ENCODE measurements at places on chromosomes 7 and 10.

GRCh38 chr7:69162931-69163670 is 435.2 kb upstream of the AUTS2 start:
- no peak for DNase-seq

- DNase-seq, result no peak
Observed at GRCh38 chr10:49734676-49735075, 27.4 kb downstream of the OGDHL start.

DNA sequence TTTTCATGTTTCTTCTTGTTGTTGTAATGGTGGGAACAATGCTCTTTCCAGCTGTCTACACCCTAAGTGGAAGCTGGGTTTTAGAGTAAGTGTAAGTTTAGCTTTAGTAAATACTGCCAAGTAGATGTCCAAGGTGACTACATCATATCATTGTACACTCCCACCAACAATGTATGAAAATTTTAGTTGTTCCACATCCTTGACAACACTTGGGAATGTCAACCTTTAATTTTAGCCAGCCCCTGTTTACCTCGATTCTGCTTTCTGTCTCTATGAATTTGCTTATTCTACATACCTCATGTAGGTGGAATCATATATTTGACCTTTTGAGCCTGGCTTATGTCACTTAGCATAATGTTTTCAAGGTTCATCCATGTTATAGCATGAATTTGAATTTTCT is 93.0 kb downstream of the MTPAP start:
- DNase-seq, result no peak

- no peak for DNase-seq
Observed at GRCh38 chr10:61065051-61065450, 121.1 kb upstream of the RHOBTB1 start.

- DNase-seq, result no peak
Observed at GRCh38 chr7:38453168-38453567, 178.0 kb downstream of the AMPH start.

DNA sequence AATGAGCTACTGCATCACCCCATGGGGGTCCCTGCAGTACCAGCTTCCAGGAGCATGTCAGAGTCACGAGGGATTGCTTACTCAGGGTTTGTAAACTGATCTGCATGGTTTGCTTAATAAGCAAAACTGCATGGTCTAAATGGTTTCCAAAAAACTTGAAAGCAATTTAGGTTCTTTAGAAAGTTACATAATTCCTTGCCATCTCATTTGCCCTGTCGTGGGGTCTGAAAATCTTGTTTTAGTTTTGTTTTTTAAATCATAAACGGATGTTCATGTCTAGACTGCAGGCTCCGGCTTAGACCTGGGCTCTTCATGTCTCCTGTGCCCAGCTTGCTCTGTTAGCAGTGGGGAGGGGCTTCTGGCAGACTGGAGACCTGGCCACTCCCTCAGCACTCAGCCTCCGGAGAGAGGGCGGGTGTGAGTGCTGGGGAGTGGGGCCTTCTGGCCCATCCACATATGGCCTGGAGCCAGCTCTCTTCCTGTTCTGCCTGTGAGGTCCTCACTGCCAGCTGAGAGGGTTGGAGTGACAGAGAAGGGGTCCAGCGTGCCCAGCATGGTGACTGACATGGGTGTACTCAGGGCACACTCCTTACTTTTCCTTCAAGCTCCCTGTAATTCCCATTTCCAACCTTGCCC is 17.5 kb downstream of the PRF1 start:
- no peak for DNase-seq

DNA sequence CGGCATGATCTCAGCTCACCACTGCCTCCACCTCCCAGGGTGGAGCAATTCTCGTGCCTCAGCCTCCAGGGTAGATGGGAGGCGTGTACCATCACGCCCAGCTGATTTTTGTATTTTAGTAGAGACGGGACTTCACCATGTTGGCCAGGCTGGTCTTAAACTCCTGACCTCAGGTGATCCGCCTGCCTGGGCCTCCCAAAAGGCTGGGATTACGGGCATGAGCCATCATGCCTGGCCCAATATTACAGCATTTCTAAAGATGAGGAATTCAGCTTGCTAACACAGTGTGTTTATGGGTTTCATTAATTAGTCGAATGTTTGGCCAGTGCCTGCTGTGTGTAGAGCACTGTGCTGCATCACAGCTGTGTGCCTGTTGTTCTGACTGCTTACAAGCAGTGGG is 3.7 kb downstream of the WDR37 start:
- DNase-seq, result no peak

DNA sequence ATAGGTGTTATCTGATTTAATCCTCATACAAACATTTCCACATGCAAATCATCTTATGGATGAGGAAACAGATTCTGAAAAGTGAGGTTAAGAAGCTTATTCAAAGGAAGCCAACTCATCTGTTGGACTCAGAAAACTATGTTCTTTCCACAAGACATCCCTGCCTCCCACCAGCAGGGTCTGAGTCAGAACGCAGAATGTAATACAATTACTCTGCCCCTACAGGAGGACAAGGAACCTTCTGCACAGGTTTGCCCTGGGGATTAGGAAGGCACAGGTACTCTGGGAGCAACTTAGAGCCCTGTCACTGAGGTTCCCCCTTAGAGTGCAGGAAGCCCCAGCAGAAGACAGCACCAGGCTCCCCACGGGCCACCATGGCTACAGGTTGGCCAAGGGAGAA is 255.7 kb downstream of the TNS3 start:
- no peak for DNase-seq

- DNase-seq, result no peak
Observed at GRCh38 chr10:48487244-48487643, 117.6 kb downstream of the ARHGAP22 start.

GRCh38 chr7:35658606-35659201 is 36.2 kb downstream of the HERPUD2 start:
- DNase-seq, result no peak

DNA sequence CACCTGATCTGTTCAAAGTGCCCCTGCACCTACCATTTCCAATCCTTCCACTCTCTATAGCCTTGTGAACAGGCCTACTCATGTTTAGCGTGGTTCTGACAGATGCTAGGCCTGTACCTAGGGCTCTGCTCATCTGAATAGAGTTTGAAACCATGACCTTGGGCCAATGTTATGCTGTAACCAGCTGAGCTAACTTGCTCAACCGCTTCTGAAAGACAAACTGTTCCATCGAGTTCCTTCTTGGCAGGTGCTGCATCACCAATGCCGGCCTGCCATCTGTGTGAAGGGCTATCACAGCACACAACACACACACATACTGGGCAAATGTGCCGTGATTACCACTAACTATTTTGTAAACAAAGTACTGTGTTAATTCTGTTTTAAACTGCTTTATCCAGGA is 419.0 kb upstream of the GALNT17 start:
- DNase-seq, result no peak

DNA sequence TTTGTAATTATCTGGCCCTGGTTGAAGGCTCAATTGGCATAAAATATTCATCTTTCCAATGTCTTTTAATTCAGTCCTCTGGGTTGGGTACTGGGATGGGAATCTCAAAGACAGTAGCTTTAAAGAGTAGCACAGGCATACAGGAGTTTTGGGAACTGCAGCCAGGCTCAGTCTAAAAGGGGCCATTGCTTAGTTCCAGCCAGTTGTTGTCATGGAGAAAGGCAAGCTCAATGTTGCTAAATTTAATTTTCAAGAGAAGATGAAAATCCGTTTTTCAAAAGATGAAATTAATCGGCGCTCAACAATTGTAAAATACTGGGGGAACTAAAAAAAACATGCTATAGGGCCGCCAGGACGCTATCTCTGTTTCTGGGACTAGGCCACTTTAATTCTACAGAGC is 375.1 kb downstream of the PHTF2 start:
- no peak for DNase-seq

DNA sequence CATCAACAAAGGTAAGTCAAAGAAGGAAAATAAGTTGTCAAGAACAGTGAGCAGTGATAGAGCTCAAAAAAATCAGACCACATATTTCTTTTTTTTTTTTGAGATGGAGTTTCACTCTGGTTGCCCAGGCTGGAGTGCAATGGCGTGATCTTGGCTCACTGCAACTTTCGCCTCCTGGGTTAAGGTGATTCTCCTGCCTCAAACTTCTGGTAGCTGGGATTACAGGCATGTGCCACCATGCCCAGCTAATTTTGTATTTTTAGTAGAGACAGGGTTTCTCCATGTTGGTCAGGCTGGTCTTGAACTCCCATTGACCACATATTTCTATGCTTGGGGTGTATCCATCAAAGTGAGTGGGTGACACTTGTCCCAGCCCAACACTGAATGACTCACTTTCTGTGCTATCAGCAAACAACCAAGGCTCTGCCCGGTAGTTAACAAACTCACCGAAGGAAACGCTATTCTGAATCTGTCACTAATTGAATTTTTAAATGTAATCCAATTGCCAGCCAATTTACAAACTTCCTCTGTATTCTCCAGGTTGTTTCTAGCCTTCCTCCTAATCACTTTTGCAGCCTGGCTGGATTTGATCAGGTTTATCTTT is 19.6 kb upstream of the SMNDC1 start:
- DNase-seq, result no peak

- DNase-seq, result no peak
Observed at GRCh38 chr7:47047384-47047783, 534.5 kb downstream of the TNS3 start.

DNA sequence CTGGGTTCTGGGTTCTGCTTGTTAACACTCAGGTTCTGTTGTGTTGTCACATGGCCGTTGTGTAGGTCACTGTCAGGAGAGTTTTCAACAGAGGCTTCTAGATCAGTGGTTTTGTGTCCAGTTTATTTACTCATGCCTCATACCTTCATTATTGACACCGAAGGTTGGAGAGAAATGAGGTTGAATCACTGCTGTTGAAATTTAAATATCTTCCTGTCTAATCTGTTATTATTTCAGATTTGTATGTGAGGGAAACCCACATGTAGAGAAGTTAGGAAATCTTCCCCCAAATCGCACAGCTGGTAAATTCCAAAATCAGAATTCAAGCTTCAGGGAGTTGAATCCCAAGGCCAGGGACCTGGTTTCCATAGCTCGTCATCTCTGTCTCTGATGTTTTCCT is 28.3 kb upstream of the KLF6 start:
- no peak for DNase-seq

- no peak for DNase-seq
Observed at GRCh38 chr10:121113385-121113696, 262.2 kb downstream of the WDR11 start.

DNA sequence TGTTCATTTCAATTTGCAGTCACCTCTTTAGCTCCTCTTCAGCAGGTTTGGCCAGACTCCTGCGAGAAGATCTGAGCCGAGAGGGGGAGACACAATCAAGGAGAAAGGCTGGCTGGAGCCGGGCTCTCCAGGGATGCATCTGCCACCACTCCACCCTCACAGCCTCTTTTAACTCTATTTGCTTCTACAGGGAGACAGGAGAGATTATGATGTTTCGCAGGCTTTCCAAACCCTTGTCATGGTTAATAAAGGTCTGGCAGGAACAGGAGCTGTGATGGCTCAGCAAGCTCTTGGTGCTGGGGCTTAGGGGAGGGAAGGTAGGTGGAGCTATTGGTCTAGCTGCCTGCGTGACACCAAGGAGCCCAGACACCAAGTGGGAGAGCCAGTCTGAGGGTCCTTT is 448.1 kb upstream of the PODXL start:
- no peak for DNase-seq

GRCh38 chr7:99108613-99109012 is 35.3 kb downstream of the SMURF1 start:
- DNase-seq, result no peak

GRCh38 chr10:122248356-122249302 is 22.5 kb upstream of the BTBD16 start:
- DNase-seq, result no peak

GRCh38 chr10:69572159-69573055 is 815 bp downstream of the NEUROG3 start:
- DNase-seq, result no peak

GRCh38 chr10:115093286-115093775 is at the start of gene ATRNL1:
TSS of gene ATRNL1 (plus strand) at chr10:115093365. CDS start at chr10:115093751, 386 bp downstream.
- DNase-seq, result no peak

DNA sequence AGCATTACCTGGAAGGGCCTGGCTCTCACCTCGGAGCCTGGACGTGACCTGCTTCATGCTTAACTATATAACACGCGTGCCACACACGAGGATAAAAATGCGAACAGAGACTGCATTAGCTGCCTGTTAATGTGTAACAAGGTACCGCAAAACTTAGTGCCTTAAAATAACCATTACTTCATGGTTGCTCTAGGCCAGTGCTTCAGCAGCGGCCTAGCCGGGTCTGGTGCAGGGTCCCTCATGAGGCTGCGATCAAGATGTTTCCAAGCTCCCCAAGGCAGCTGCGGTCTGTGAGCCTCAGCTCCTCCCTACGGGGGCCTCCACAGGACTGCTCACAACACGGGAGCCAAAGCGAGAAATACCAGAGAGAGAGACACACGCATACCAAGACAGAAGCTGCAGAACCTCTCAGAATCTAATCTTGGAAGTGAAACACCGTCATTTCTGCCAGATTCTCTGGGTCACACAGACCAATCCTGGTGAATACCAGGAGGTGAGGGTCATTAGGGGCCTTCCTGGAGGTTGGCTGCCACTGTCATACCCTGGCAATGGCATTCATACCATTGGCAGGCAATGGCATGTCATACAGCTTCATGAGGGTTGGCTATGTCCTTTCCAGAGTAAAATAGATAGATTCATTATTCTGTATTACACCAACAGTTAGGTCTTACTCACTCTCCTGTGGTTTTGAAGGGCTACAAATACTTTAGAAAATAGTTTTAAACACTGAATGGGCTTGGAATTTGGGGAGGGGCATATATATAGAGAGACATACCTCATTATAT is 94.5 kb downstream of the HIPK2 start:
- DNase-seq, result no peak

DNA sequence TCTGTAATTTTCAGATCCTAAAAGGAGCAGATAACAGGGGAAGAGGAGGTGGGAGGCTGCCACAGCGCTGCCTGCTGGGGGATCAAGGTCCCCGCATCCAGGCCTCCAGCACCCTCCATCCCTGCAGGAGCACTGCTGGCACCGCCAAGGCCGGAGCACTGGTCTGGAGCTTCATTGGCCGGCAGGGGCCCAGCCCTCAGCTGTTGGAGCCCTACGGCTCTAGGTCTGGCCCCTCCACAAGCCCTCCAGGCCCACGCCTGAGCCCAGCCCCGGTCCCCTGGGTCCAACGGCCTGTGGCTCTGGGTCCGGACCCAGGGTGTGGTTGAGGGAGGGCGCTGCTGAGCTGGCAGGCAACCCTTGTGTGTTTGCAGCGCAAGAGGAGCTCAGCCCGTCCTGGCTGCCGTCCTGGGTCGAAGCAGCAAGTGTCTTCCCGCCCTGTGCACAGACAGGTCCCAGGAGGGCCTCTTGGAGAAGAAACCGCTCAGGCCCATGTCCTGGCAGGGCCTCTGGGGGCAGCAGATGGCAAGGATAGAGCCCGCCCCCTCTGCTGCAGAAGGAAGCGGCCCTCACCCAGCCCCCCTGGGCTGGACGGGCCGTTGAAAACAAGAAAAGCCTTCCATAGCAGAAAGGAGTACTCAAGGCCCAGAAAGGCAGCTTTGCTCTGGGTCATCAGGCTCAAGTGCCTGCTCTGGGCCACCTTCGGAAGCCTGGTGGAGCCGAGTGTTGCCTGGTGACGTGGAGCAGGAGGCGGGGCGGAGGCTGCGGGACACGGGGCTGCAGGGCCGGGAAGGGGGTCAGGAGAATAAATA is 54.3 kb upstream of the TNRC18 start:
- no peak for DNase-seq
